ENCODE measurements at places on chromosomes 5 and 9.

DNA sequence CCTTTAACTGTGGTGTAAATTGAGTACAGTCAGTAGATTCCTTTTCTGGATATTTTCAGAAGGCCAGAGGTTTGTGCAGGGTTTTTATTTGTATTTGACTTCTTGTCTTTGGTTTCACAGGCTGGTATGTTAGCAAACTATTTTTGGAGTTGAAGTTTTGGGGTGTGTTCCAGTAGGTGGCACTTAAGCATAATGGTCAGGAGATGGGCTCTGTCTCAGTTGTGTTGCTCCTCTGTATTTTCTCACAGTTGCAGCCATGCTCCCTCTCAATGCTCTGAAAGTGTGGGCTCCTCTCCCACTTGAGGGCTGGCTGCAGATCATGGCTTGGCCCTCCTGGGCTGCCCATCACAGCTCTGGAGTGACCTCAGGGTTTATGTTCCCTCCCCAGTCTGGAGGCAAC, 267.0 kb upstream of the PCSK5 start:
- no peaks in the 10 kb centered on the region for H3K36me3 ChIP-seq
- H3K4me1 ChIP-seq, result no peaks in the 10 kb centered on the region
- no peak overlapping the region for H3K4me3 ChIP-seq
- no peak for DNase-seq
- no peak overlapping the region for H3K27ac ChIP-seq
- no peaks in the 10 kb centered on the region for H3K27me3 ChIP-seq

GRCh38 chr5:111453747-111454146, 58.6 kb downstream of the STARD4 start:
- no peaks in the 10 kb centered on the region for H3K36me3 ChIP-seq
- DNase-seq, result peak; percentile 95
- peak overlapping the region; percentile 96 for H3K27ac ChIP-seq
- no peaks in the 10 kb centered on the region for H3K27me3 ChIP-seq

DNA sequence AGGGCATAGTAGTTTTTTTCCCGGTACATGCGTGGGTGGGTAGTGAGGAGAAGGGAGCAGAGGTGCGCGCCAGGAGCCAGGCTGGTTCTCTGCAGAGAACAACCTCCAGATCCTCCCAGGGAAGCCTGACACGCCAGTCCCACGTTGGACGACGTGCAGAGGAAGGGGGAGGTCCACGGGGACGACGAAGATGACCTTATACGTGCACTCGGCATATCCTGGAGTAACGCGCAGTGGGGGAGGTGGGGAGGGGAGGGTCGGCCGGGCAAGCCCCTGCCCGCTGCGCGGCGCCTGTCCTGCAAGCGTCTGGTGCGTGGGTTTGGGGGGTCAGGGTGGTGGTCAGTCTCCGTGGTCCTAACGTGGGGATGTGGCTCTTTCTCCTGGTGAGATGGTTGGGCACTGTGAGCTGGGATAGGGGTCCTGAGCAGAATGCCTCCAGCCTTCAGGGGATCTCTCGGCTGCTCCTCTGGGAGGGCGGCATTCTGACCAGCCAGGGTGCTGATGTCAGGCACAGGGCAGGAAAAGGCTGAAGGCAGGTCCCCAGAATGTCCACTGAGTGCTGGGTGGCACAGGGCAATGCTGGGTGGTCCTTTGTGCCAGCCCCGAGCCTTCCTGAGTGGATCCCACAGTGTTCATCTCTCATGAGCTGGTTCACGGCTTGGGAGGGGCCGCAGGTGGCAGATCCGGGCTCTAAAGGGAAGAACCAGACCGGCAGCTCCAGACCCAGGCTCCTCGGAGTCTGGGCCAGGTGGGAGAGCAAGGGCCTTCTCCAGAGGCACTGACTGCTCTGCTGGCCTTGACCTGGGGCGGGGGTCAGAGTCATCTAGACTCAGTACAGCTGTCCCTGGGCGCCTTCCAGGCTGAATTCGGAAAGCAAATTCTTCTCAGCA, 10.5 kb upstream of the SCGB3A1 start:
- no peak for DNase-seq
- no peak overlapping the region for H3K4me3 ChIP-seq
- H3K27ac ChIP-seq, result no peak overlapping the region
- H3K4me1 ChIP-seq, result no peaks in the 10 kb centered on the region
- no peaks in the 10 kb centered on the region for H3K36me3 ChIP-seq
- no peaks in the 10 kb centered on the region for H3K27me3 ChIP-seq

GRCh38 chr9:38687992-38688391, 31.9 kb downstream of the FAM240B start:
- H3K27ac ChIP-seq, result no peak overlapping the region
- no peaks in the 10 kb centered on the region for H3K27me3 ChIP-seq
- no peak overlapping the region for H3K4me3 ChIP-seq

DNA sequence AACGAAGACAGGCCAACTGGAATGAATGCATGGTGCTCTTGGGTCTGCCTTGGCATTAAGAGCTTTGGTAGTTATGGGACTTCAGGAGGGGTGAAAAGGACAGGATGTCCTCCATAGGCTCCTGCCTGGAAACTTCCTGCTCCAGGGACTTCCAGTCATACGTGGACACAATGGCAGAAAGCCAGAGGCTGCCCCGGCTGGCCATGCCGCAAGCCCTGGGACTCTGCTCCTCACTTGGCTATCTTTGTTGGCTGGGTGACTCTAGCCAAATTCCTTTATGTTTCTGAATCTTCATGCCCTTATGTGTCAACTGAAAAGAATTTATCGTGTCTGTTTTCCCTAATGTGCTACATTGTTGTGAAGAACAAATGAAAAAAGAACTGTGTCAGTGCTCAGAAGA, 136.9 kb downstream of the SIL1 start:
- peak overlapping the region; percentile 69 for H3K27ac ChIP-seq
- H3K4me1 ChIP-seq, result peaks cover 15% of the 10 kb centered on the region
- H3K27me3 ChIP-seq, result no peaks in the 10 kb centered on the region
- no peaks in the 10 kb centered on the region for H3K36me3 ChIP-seq
- H3K4me3 ChIP-seq, result no peak overlapping the region

GRCh38 chr5:72129725-72130124, 22.4 kb downstream of the MAP1B start:
- no peaks in the 10 kb centered on the region for H3K27me3 ChIP-seq
- peak; percentile 55 for DNase-seq
- H3K36me3 ChIP-seq, result peaks cover 28% of the 10 kb centered on the region
- H3K4me3 ChIP-seq, result no peak overlapping the region
- peak overlapping the region; percentile 76 for H3K27ac ChIP-seq

GRCh38 chr5:395156-395920, 47.6 kb upstream of the EXOC3 start:
- peaks cover 40% of the 10 kb centered on the region for H3K4me1 ChIP-seq
- peak overlapping the region; percentile 66 for H3K27ac ChIP-seq
- no peaks in the 10 kb centered on the region for H3K36me3 ChIP-seq
- H3K4me3 ChIP-seq, result no peak overlapping the region
- peak; percentile 62 for DNase-seq
- H3K27me3 ChIP-seq, result no peaks in the 10 kb centered on the region

DNA sequence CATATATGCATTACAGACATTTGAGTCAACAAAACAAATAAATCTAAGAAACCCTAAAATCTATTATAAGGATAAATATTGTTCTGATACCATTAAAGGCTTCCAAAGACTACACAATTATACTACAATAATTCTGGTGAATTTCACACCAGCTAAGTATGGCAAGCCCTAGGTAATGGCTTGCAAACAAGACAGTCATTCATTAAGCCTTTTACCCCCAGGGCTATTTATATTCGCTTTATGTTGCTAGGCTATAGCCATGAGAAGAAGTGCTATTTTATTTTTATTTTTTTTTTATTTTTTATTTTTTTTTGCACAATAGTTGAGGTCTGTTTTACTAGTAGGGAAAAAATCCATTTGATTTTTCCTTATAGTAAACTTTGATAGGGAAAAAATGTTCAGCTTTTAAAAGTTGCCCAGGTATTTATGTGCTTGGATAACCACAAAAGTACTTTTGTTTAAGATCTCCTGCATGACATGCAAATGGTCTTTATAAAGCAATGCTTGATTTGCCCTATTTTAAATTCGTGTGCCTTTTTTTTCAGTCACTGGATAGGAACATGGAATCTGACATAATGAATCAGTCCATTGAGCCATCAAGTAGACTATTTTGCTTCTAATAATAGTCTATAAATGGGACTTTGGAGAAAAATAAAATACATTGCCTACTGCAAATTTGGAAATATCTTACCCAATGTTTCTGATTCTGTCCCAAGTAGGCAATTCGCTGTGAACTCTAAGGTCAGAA, 946.3 kb upstream of the COX7C start:
- no peaks in the 10 kb centered on the region for H3K4me1 ChIP-seq
- no peak overlapping the region for H3K27ac ChIP-seq
- no peaks in the 10 kb centered on the region for H3K27me3 ChIP-seq
- no peak overlapping the region for H3K4me3 ChIP-seq
- DNase-seq, result no peak

DNA sequence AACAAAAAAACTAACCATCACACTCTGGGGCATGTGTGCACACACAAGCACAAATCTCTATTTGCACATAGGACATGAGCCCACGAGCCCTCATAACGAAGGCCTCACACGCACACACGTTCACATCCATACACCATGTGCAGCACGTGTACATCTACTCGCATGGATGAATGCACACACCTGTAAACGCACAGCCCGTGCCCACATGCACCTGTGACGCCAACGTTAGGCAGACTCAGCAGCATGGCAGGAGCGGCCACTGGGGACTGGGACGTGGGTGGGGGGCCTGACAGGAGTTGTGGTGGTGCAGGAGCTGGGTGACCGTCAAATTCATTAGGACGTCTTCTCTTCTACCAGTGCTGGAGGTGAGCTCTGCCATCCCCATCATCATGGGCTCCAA, 3.2 kb downstream of the SLC34A1 start:
- H3K27me3 ChIP-seq, result peaks cover 12% of the 10 kb centered on the region
- no peak overlapping the region for H3K4me3 ChIP-seq

GRCh38 chr5:44565902-44566301, 176.7 kb upstream of the FGF10 start:
- DNase-seq, result no peak
- H3K4me1 ChIP-seq, result no peaks in the 10 kb centered on the region
- no peaks in the 10 kb centered on the region for H3K36me3 ChIP-seq
- H3K27ac ChIP-seq, result no peak overlapping the region
- no peak overlapping the region for H3K4me3 ChIP-seq

DNA sequence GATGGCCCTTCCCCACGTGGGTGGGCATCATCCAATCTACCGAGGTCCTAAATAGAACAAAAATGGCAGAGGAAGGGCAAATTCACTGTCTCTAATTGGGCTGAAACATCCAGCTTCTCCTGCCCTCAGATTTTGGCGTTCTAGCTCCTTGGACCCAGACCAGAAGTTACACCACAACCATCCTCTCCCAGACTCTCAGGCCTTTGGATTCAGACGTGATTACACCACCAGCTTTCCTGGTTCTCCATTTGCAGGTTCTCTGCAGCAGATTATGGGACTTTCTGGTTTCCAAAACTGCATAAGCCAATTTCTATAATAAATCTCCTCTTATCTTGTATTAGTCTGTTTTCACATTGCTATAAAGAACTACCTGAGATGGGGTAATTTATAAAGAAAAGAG, 73.6 kb upstream of the STARD4 start:
- no peaks in the 10 kb centered on the region for H3K36me3 ChIP-seq
- H3K4me3 ChIP-seq, result no peak overlapping the region
- H3K27me3 ChIP-seq, result no peaks in the 10 kb centered on the region
- no peak overlapping the region for H3K27ac ChIP-seq
- DNase-seq, result peak; percentile 38
- H3K4me1 ChIP-seq, result peaks cover 20% of the 10 kb centered on the region

DNA sequence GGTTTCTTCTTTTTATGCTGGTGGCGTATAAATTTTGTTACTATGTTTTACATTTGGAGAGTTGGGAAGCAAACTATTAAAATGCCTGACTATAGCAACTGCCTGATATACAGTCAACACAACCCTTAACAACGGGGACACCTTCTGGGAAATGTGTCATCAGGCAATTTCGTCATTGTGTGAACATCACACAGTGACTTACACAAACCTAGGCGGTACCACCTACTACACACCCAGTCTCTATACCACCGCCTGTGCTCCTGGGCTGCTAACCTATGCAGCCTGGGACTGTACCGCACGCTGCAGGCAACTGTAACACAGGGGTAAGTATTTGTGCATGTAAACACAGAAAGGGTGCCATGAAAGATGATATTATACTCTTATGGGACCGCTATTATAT, 1.3 kb upstream of the CDHR2 start:
- no peak overlapping the region for H3K27ac ChIP-seq
- no peak overlapping the region for H3K4me3 ChIP-seq
- H3K36me3 ChIP-seq, result no peaks in the 10 kb centered on the region

- H3K36me3 ChIP-seq, result no peaks in the 10 kb centered on the region
- no peak overlapping the region for H3K4me3 ChIP-seq
- DNase-seq, result no peak
Observed at GRCh38 chr5:104998169-104998568, 1435.6 kb upstream of the NUDT12 start.

GRCh38 chr9:126524353-126525077, 89.2 kb upstream of the LMX1B start:
- no peak overlapping the region for H3K27ac ChIP-seq
- DNase-seq, result no peak
- no peaks in the 10 kb centered on the region for H3K4me1 ChIP-seq
- no peaks in the 10 kb centered on the region for H3K36me3 ChIP-seq
- H3K27me3 ChIP-seq, result peaks cover 32% of the 10 kb centered on the region

DNA sequence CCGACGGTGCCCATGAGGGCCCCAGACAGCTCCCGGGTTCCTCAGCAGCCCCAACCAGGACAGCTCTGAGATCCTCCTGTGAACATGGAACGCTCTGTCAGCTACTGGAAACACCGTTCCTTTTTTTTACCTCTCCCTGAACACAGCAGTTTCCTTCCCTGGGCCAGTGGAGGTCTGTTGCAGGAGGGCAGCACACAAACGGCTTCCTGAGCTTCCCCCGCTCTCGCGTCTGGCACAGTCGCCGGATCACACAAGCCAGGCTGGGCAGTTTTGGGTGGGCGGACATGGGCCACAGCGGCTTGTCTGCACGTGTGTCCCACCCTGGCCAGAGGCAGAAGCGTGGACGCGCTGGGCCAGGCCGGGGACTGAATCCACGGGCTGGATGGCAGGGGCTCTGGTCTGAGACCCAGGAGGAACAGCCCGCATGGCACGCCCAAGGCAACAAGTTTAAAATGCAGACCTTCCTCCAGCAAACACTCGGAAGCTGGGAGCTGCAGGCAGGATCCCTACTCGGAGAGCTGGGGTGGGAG, 106.8 kb upstream of the SARDH start:
- DNase-seq, result no peak
- no peaks in the 10 kb centered on the region for H3K27me3 ChIP-seq
- H3K4me3 ChIP-seq, result no peak overlapping the region
- H3K27ac ChIP-seq, result peak overlapping the region; percentile 48
- H3K36me3 ChIP-seq, result no peaks in the 10 kb centered on the region

GRCh38 chr5:79357398-79357797, 121.5 kb downstream of the JMY start:
- no peak overlapping the region for H3K4me3 ChIP-seq
- DNase-seq, result peak; percentile 4
- no peaks in the 10 kb centered on the region for H3K36me3 ChIP-seq
- no peaks in the 10 kb centered on the region for H3K27me3 ChIP-seq
- H3K4me1 ChIP-seq, result no peaks in the 10 kb centered on the region
